Progenitor cell of endocrine pancreas (in vitro differentiated cells): ENCODE measurements at places on chromosomes 1 and 21.

- no peak overlapping the region for H3K27ac ChIP-seq
- no peaks in the 10 kb centered on the region for H3K27me3 ChIP-seq
- H3K4me1 ChIP-seq, result no peaks in the 10 kb centered on the region
- H3K4me3 ChIP-seq, result no peak overlapping the region
- peaks cover 46% of the 10 kb centered on the region for H3K36me3 ChIP-seq
These were observed 24.4 kb upstream of the GNG4 start for GRCh38 chr1:235673981-235674380.

DNA sequence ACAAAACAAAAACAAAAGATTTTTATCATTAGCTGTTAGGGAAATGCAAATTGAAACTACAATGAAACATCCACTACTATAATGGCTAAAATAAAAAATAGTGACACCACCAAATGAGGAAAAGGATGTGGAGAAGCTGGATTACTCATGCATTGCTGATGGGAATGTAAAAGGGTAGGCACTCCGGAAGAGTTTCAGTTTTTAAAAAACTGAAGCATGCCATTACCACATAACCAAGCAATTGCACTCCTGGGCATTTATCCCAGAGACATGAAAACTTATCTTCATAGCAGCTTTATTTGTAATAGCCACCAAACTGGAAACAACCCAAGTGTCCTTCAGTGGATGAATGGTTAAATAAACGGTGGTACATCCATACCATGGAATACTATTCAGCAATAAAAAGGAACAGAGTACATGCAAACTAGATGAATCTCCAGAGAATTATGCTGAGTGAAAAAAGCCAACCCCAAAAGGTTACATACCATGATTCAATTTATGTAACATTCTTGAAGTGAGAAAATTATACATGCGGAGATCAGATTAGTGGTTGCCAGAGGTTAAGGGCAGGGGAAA lies 14.5 kb upstream of the CFAP298 start:
- peaks cover 1% of the 10 kb centered on the region for H3K27me3 ChIP-seq
- peaks cover 2% of the 10 kb centered on the region for H3K36me3 ChIP-seq

DNA sequence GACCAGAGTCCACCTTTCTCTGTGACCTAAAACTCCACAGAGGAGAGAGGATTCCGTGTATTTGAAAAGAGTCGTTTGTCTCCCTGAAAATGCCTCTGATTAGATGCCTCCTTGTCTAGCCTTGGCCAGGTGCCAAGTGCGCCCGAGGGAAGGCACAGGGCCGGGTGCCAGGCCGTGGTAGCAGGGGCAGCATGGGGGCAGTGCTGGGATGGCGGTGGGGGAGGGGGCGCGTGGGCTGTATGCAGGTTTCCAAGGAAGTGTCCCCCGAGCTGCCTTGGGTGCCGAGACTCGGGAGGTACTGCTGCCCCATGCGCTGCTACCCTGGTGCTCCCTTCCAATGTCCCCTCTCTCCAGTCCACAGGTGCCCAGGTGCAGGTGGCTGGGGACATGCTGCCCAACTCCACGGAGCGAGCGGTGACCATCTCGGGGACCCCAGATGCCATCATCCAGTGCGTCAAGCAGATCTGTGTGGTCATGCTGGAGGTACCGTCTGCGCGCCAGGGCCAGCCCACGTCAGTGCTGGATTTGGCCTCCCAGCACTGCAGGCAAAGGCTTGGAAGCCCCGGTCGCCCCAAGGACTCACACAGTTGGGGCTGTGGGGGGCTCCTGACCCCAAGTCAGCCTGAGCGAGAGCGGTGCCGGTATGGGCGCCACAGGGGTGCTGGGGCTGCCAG lies 70.9 kb upstream of the COL6A1 start:
- no peak overlapping the region for H3K27ac ChIP-seq
- no peak for DNase-seq
- H3K36me3 ChIP-seq, result no peaks in the 10 kb centered on the region
- H3K27me3 ChIP-seq, result no peaks in the 10 kb centered on the region
- no peak overlapping the region for H3K4me3 ChIP-seq

DNA sequence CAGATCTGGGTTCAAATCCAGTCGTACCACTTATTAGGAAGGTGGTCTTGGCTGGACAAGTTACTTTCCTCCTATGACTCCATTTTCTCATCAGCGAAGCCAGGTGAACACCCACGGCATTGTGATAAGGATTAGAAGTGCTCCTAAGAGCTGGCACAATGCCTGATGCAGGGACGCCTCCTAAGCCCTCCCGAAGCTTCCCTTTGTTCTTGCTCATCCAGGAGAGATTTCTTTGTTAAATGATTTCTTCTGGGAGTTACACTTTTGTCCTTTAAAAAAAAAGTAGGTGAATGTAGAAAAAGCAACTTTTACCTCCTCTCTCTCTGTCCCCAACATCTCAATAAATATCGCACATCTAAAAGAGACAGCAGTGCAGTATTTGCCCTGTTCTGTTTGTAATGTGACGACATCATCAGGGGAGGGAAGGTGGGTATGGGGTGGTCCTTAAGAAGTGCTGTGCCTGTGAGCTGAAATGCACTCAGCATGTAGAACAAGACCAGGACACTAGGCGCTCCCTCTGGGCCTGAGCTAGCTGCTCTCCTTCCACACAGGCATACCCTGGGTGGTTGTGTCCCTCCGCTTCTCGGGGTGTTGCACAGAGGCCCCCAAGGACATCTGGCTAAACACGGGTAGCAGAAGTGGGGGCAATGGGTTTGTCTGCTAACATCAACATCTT lies 43.9 kb downstream of the SUSD4 start:
- no peak overlapping the region for H3K4me3 ChIP-seq
- peaks cover 16% of the 10 kb centered on the region for H3K27me3 ChIP-seq
- no peak overlapping the region for H3K27ac ChIP-seq
- DNase-seq, result no peak
- H3K36me3 ChIP-seq, result no peaks in the 10 kb centered on the region

DNA sequence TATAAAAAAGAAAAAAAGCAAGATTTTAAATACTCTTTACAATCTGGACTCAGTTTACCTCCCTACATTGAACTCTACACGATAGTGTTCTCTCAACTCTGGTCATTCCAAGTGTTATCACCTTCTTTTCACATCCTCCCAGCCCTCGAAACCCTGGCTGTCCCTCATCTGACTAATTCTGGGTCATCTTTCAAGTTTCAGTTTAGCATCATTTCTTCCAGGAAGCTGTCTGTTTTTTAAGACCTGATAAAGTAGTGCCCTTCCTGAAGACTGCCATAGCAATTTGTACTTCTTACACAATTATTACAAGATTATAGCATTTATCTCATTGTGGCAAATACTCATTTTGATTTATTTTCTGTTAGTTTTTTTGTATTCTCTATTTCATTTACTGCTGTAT lies 1.2 kb downstream of the ALG14 start:
- no peaks in the 10 kb centered on the region for H3K27me3 ChIP-seq
- H3K4me1 ChIP-seq, result peaks cover 46% of the 10 kb centered on the region
- H3K36me3 ChIP-seq, result no peaks in the 10 kb centered on the region
- H3K27ac ChIP-seq, result peak overlapping the region; percentile 98
- DNase-seq, result no peak

- no peak overlapping the region for H3K4me3 ChIP-seq
- no peaks in the 10 kb centered on the region for H3K36me3 ChIP-seq
- no peaks in the 10 kb centered on the region for H3K27me3 ChIP-seq
- peaks cover 28% of the 10 kb centered on the region for H3K4me1 ChIP-seq
- DNase-seq, result no peak
These were observed 2.2 kb upstream of the USP24 start for GRCh38 chr1:55217226-55217986.
